ENCODE measurements at places on chromosomes 11 and 22.
A peak's percentile ranks its signal among the peaks of the same experiment; 100 is the strongest.

DNA sequence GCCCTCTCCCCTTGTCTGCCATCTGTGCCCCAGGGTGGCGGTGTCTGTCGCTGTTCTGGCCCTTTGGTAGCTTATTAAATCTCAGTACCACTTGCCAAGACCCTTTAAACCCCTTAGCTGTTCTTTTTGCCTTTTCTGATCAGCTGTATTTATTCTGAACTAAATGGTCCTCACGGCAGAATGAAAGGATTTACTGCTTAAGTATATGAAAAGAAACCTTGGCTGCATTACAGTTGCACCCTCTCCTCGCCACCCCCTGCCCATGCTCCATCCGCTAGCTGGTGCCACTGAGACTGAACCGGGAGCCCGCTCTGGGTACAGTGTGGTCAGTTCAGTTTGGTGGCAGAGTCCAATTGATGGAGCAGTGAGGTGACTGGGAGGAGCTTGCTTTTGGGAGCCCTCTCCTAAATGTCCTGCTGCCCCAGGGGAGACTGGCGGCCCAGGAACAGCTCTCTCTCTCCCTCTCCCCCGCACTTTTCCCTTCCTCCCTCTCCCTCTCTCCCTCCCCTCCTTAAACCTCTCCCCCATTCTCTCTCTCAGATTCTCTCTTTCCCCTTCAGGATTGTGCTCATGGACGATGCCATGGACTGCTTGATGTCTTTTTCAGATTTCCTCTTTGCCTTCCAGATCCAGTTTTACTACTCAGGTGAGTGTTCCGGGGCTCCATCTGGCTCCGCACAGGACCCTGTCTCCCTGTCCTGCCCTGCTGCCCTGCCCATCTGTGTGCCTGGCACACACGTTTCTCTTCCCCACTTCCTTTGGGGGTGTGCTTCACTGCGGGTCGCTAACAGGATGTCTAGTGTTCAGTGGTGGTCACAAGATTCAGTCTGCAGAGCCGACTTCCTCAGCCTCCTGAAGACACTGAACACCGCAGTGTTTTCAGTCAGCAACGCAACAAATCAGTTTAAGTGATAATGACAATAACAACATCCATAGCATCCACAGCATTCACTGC lies 21.8 kb downstream of the ARFGAP2 start:
- no peak for DNase-seq

GRCh38 chr11:2780850-2781407 lies 81.1 kb upstream of the KCNQ1OT1 start:
- DNase-seq: no peak

GRCh38 chr11:65695459-65696241 lies 16.4 kb upstream of the KAT5 start:
- no peak for DNase-seq

GRCh38 chr11:32318071-32319055 lies 117.0 kb downstream of the WT1 start:
- no peak for DNase-seq

DNA sequence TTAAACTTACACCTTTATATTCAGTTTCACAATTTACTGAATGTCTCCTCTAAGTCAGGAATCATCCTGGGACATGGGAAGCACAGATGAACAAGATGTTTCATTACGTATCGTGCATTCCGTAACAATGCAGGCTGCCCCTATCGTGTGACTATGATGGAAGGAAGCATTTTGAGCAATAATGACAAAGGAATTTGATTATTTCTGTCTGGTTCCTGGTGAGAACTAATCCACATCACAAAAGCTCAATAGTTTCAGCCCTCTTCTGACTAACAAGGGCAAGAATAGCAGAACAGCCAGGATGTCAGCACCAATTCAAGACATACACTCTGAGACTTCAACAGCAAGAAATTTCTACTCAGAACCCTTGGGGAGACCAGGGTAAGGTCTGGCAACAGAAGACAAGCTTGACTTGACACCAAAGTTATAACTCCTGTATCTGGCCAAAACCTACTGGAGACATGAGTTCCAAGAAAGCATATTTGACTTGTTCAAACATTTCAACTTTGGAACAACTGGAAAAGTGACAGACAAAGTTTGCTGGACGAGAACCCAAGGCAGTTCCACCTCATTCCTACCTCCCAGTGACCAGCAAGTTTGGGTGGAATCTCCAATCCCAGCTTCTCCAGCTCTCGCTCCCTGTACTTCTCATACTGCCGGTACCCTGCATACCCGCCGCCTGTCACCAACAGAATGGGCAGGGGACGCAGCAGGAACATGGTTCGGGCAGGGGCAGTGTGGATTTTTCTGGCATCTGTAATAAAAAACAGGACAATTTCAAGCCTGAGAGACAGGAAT lies 14.3 kb downstream of the PISD start:
- no peak for DNase-seq

DNA sequence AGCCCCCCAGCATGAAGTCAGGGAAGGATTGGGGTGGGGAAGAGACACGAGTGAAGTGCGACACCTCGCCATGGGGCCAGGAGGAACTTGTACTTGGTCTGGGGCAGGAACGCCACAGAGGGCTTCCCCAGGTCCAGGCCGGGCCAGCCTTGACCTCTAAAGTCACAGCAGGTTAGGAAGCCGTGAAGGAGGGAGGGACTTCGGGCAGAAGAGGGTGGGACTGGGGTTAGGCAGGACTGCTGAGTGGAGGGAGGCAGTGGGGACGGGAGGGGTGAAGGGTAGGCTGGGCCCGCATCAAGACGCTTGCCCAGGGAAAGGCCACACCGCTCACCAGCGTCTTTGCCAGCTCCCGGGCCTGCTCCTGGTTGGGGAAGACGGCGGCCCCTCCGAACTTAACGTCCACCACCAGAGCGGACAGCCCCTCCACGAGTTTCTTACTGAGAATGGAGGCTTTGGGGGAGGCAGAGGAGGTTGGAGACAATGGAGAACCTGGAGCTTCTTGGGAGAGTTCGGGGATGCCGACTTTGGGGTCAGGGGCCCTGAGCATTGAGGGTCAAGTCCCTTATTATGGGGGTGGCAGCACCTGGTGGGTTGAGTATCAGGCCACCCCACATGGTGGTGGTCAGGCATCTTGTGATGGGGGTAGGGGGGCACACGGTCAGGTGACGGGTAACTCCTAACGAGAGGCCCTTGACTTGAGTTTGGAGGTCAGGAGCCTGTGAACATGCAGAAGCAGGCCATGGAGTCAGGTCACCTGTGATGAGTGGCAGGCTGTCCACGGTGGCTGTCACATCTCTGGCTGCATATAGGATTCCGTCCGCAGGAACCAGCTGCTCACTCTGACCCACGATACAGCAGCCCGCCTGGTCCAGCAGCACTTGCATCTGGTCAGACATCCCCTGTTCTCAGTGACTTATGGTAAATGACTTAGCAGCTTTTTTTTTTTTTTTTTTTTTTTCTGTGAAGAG lies 1.7 kb upstream of the SCO2 start:
- no peak for DNase-seq

GRCh38 chr22:29481265-29482000 lies 1.4 kb downstream of the NEFH start:
- no peak for DNase-seq

DNA sequence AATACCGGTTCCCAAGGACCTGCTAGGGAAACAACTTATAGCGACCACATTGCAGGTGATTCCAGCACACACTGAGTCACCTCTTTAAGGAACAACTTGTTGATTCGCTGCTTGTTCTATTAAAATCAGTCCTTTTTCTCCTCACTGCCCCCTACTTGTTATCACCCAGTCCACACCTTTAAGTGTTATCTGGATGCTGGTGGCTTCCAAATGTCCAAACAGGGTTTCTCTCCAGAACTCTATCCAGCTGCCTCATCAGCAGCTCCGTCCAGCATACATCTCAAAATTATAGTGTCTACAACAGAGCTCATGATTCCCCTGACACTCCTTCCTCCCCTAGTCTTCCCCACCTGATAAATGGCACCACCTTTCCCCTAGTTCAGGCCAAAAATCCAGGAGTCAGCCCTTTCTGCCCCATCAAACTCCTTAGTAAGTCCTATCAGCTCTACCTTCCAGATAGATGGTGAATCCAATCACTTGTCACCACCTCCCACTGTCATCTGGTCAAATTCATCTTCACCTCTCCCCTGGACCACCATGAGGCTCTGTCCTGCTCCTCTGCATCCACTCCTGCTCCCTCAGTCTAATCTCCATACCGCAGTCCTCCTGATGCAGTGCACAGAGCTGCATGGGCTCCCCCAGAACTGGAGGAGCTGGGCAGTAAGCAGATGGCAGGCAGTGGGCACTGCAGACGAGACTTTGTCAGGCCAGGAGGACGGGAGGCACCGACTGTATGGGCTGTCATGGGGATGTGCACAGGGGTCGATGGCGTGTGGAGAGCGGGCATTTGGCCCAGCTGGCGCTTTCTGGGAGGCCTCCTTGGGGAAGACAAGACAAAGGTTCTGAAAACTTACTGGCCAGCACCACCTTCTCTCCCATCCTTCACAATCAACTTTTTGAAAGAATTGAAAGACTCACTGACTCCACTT lies 19.3 kb downstream of the IL10RA start:
- DNase-seq: no peak

- DNase-seq: no peak
These were observed 93.6 kb upstream of the ISX start for GRCh38 chr22:34972191-34972897.

DNA sequence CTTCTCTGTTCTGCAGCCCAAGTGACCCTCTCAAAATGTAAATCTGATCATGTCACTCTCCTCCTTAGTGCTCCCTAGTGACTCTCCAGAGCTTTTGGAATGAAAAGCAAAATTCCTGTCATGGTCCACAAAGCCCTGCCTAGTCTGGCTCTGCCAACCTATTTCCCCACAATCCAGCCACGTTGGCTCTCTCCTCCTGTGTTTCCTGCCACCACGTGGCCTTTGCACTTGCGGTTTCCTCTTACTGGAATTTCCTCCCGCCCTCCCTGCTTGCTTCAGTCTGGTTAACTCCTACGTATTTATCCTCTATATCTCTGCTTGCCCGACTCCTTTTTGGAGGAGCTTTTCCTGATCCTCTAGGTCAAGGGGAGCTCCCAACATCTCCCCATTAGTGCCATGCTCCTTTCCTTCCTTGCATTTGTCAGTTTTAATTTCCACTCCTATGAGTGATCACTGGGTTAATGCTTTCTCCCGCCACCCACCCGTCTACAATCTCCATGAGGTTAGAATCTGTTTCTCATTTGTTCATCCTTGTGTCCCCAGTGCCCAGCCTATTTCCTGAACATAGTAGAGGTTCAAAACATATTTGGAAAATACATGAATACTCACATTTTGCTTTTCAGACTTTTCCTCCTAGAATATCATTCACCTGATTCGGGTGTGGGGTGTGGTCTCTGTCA lies 11.5 kb downstream of the NNMT start:
- no peak for DNase-seq

DNA sequence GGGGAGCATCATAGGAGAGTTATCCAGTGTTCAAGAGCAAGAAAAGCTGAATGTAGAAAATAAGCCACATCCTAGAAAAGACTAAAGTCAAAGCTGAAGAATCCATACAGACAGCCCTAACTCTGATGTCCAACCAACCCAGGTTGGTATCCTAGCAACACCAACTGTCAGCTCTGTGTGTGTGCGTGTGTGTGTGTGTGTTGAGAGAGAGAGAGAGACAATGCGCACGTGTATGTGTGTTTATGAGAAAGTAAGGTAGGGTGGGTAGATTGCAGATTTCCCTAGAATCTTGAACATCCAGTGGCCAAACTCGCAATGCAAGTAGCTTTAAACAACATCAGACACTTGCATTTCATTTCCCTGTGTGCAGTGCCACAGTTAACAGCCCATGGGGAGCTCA lies 274.9 kb downstream of the FAM181B start:
- no peak for DNase-seq

GRCh38 chr11:103484545-103484944 lies 375.3 kb downstream of the DYNC2H1 start:
- no peak for DNase-seq

- no peak for DNase-seq
These were observed 20.6 kb upstream of the TLCD5 start for GRCh38 chr11:120304526-120304925.

GRCh38 chr11:102582140-102582539 lies 43.0 kb downstream of the MMP20 start:
- DNase-seq: no peak

DNA sequence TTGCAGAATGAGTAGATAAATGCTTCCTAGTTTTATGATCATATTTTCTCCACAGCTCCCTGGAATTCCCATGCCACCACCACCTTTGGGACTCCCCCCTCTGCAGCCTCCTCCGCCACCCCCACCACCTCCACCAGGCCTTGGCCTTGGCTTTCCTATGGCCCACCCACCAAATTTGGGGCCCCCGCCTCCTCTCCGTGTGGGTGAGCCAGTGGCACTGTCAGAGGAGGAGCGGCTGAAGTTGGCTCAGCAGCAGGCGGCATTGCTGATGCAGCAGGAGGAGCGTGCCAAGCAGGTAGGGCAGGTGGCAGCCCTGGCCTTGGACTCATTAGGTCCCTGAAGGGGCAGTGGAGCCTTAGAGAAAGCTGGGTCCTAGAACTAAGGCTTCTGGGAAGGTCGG lies 2.9 kb downstream of the SF3B2 start:
- DNase-seq: no peak

- no peak for DNase-seq
These were observed 529.8 kb upstream of the CADM1 start for GRCh38 chr11:116033931-116034553.

DNA sequence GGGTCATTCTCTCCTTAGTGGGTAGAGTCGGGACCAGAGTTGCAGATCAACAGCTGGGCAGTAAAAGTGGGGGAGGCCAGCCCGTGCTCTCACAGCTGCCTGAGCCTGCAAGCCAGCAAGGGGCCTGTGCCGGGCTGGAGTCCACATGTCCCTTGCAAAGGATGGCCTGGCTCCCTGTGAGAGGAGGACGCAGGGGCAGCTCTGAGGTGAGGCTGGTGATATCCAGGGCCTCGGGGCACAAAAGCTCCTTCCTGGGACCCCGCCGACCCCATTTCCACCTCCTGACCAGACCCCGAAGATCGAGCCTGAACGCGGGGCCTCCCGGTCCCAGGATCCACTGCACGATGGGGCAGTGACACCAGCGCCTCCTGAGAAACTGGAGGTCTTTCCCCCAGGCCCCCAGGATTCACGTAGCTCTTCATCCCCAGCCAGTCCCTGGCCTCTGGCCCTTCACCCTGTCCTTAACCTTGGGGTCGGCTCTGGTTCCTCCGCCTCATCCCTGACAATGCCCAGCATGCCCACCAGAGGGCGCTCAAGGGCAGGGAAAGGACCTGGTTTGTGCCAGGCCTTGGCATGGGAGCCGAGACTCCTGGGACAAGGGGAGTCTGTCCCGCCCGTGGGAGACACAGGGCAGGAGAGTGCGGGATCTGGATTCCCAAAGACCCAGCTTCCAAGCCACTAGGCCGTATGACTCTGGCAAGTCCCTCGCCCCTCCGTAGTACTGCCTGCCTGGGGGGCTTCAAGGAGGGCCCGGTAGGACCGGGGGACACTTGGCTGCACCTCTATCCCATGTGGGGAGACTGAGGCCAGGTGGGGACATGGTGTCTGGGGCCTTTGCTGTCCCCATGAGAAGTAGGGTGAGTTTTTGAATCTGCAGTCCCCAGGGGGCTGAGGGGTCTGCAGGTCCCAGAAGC lies 17.8 kb upstream of the WNT7B start:
- DNase-seq: peak; percentile 94

- no peak for DNase-seq
These were observed at the start of gene APOBEC3H for GRCh38 chr22:39097098-39098020. APOBEC3H (plus strand) TSS chr22:39097244; CDS start chr22:39100279, 3,035 bp downstream.

GRCh38 chr11:81497202-81497804 lies 1236.4 kb downstream of the FAM181B start:
- peak; percentile 38 for DNase-seq
